Stimulated activated CD8-positive, alpha-beta memory T cell treated with anti-CD3 and anti-CD28 coated beads, Interleukin-4, amount 100 ng/mL, for 1 hour (primary cell): ENCODE measurements at places on chromosomes 16 and 17.

- no peak for DNase-seq
These were observed 32.1 kb downstream of the HELZ start for GRCh38 chr17:67212714-67213417.

DNA sequence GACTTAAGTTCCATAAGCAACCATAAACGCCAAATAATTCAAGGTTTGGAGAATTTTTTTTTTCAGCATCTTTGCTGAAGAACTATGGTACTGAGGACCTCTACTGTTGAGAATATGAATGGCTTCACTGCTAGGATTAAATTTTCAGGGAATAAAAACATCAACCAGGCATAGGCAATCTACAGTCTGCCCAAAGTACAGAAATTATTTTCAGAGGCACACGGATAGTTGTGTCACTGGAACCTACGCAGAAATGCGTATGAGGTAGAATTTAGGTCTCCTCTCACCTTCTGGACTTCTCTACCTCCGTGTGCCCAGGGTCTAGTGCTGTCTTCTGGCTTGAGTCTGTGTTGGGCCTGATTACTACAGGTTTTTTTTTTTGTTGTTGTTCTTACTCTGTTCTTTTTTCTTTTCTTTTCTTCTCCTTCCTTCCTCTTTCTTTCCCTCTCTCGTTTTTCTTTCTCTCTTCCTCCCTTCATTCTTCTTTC, 39.7 kb downstream of the NACA2 start:
- DNase-seq, result no peak

DNA sequence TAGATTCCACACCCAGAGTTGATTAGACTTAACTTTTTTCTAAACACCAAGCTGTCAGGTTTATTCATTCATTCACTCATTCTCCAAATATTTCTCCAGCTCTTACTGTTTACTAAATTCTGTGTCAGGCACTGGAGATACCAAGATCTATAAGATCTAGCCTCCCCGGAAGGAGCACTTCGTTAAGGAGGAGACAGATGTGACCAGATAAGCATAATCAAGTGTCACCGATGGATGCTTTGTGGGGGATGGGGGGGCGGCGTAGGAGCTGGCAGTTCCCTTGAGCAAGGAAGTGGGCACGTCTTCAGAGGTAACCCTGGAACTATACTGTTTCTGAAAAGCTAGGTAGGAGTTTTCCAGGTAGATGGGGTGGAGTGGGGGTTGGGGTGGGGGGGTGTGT, 3.8 kb upstream of the RPL26 start:
- no peak for DNase-seq

DNA sequence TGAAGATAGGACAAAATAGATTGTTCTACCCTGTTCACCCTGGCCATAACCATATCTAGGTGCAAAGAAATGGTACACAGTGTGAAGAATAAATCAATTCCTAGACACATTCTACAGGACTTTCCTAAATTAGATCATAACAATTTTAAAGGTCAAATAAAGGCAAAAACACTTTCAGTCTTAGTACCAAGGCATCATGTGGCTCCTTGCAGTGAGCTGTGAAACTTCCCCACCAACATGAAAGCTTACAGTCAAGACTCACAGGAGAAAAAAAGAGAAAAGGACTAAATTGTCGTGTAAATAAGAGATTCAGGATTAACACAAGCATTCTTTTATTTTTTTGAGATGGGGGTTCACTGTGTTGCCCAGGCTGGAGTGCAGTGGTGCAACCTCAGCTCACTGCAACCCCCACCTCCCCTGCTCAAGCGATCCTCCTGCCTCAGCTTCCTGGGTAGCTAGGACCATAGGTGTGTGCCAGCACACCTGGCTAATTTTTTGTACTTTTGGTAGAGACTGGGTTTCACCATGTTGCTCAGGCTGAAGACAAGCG, 14.2 kb downstream of the NSMCE1 start:
- no peak for DNase-seq

- no peak for DNase-seq
These were observed 13.1 kb downstream of the SLC47A2 start for GRCh38 chr17:19703106-19703827.

DNA sequence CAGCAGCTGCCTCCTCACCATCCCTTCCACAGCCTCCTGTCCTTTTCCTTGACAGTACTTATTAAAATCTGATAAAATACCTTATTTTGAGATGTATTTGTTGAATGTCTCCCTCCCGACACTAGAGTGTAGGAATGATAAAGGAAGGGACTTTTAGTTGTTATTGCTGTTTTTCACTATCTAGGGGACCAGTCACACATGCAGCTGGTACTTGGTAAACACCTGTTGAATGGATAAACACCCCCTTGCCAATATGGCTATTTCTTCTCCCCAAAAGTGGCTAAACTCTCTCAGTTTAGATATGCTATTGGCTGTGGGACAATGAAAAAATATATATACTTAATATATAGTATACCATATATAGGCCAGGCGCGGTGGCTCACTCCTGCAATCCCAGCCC, 96.7 kb downstream of the STX8 start:
- no peak for DNase-seq

GRCh38 chr17:58421711-58422110, 4.4 kb upstream of the RNF43 start:
- DNase-seq, result no peak

- DNase-seq, result no peak
These were observed 22.1 kb downstream of the CRISPLD2 start for GRCh38 chr16:84841787-84842300.

GRCh38 chr17:72651988-72652387, 440.5 kb downstream of the SLC39A11 start:
- DNase-seq, result no peak

GRCh38 chr16:80723981-80724380, 80.4 kb downstream of the CDYL2 start:
- DNase-seq, result no peak

DNA sequence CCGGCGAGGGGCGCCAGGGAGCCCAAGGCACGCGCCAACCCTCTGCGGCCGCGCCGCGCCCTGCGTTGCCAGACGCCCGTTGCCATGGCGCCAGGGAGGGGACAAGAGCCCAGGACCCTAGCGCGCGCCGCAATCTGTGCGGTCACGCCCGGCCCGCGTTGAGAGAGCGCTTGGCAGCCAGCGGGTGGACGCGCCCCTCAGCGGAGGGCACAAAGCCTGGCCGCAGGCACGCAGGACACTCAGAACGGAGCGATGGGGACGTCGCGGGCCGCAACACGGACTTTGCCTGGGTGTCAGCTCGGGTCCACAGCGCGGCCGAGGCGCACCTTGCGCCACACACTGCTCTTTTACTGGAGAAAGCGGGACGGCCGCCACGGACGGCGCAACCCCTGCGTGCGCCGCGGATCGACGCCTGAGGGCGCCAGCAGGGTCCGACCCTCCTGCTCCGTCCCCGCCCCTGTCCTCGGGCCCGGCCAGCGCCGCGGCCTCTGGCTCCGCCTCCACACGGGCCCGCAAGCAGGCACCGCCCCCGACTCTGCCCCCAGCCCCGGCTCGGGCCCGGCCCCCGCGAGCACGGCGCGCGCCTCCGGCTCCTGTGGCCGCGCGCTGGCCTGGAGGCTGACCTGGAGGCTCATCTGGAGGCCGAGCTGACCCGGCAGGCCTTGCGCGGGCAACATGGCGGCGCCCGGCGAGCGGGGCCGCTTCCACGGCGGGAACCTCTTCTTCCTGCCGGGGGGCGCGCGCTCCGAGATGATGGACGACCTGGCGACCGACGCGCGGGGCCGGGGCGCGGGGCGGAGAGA, at the start of gene GFER:
GFER (plus strand) TSS at position 650 of the 803 bp plus-strand sequence; CDS start at position 676, 26 bp downstream.
- no peak for DNase-seq

- no peak for DNase-seq
These were observed 79.9 kb downstream of the MRC2 start for GRCh38 chr17:62707425-62707739.

DNA sequence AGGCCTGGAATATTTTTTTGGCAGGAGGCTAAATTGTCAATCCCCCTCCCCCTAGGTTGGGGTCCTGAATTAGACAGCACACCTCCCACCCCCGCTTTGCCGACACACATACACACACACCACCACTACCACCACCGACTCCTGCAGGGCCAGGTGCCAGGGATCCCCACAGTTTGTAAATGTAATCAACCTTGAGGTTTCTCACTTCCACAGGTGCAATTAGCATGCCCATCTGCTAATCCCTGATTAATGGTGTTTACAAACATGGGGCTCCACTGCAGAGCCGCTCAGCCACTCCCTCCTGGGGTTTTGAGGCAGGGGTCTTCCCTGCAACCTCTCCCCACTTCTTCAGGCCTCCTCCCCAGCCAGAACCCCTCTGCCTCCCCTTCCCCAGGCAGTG, 11.8 kb downstream of the MRM1 start:
- no peak for DNase-seq
